ENCODE measurements at places on chromosomes 12 and 14.
A peak's percentile ranks its signal among the peaks of the same experiment; 100 is the strongest.

- DNase-seq: no peak
Observed at GRCh38 chr12:94570161-94570560, 80.2 kb downstream of the TMCC3 start.

DNA sequence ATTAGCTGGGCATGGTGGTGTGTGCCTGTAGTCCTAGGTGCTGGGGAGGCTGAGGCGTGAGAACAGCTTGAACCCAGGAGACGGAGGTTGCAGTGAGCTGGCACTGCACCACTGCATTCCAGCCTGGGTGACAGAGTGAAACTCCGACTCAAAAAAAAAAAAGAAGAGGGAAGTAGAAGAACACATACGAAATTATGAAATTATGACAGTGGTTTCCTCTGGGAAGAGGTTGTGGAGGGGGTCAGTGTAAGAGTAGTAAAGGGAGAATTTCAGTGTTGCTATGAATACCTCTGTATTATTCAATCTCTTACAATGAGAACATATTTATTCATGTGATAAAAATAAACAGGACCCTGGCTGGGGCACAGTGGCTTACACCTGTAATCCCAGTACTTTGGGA lies 24.7 kb upstream of the CSRNP2 start:
- no peak for DNase-seq

DNA sequence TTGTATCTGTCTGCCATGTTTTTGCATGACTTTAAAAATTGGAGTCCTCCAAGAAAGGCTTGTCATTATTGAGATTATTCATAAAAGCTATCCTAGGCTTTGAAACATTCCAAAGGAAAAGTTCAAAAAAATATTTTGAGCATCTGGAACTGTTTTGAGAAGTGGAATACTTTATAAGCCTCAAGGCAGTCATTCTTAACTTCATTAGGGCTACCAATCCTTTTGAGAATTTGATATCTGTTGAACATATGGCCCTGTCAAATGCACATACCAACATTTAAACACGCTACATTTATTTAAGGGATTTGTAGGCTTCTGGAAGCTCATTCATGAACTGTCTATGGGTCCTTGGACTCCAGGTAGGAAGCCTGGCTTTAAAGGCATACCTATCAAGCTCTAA lies 77.0 kb downstream of the TMEM117 start:
- DNase-seq: peak; percentile 51

DNA sequence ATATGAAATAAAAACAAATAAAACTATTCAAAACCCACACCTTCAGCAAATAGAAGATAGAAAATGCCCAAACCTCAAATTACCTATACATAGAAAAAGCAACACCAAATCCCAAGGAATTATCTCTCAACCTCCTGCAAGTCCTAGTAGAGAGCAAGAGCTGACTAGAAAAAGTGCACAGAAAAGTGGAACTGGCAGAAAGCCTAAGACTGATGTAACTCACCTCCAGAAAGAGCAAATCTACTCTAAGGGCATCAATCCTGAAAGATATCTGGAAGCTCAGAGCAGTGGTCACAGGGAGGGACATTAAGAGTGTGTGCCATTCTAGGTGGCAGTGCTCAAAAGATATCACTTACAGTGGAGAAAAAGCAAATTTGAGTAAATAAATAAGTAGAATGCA lies 62.1 kb upstream of the PLEKHG7 start:
- DNase-seq: no peak

- no peak for DNase-seq
Observed at GRCh38 chr12:121537814-121538698, 42.8 kb downstream of the KDM2B start.

GRCh38 chr12:122318607-122319605 lies 52.6 kb upstream of the VPS33A start:
- no peak for DNase-seq

GRCh38 chr12:51417826-51418225 lies 6.8 kb upstream of the SLC4A8 start:
- no peak for DNase-seq

- DNase-seq: no peak
Observed at GRCh38 chr14:93496856-93497741, 66.4 kb downstream of the UNC79 start.

DNA sequence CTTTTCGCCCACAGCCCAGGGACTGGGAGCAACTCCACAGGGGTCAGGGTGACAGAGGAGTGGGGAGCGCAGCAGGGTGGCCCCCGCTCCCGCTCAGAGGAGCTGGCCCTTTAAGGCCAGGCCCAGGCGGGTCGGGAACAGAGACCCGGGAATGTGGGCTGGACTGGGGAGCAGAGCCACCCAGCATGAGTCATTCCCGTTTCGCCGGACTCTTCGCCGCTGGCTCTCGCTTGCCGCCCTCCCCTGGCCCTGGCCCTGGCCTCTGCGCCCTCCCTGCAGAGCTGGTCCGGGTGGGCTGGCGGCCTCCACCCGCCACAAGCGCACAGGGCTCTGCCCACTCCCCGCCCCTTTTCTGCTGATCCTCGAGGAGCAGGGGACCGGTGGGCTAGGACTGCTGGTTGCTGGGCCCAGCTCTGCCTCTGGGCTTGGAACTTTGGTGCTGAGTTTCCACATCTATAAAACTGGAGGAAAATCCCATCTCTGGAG lies 92.8 kb downstream of the NINJ2 start:
- DNase-seq: no peak

- DNase-seq: no peak
Observed at GRCh38 chr12:26212396-26212795, 17.0 kb downstream of the SSPN start.

GRCh38 chr14:61174441-61174891 lies 106.7 kb downstream of the TMEM30B start:
- no peak for DNase-seq

DNA sequence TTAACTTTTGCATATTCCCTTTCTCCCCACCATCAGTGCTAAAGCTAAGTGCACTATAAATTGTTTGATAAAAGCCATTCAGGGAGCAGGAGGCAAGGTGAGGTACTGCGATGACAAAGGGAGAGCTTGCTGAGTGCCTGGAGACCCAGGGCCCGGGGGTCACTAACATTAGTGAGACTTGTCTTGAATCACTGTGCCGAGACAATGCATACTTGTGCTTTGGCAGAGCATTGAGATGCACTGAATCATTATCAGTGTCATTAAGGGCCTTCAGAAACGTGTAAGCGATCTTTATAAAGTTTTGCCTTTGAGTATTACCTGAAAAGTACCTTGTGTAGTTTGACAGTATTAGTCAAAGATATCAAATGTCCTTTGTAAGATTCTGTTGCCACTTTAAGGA lies 447.5 kb downstream of the PCNX1 start:
- peak; percentile 5 for DNase-seq

- DNase-seq: no peak
Observed at GRCh38 chr12:65756956-65757511, 67.2 kb upstream of the HMGA2 start.

GRCh38 chr12:113302466-113302865 lies 32.4 kb downstream of the SLC8B1 start:
- DNase-seq: no peak

DNA sequence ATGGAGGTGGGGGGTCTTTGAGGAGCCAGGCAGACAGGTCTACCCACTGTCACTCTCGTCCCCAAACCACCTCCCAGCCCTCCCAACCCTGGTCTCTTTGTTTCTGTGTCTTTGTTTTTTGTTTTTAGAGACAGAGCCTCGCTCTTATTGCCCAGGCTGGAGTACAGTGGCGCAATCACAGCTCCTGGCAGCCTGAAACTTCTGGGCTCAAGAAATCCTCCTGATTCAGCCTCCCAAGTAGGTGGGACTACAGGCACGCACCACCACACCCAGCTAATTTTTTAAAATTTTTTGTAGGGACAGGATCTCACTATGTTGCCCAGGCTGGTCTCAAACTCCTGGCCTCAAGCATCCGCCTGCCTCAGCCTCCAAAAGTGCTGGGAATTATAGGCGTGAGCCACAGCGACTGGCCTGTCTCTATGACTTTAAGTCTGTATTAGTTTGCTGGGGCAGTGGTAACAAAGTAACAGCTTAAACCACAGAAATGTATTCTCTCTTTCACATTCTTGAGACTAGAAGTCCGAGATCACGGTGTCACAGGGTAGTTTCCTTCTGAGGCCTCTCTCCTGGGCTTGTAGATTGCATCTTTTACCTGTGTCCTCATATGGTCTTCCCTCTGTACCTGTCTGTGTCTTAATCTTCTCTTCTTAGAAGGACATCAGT lies 26.1 kb downstream of the DTX1 start:
- DNase-seq: peak; percentile 19

DNA sequence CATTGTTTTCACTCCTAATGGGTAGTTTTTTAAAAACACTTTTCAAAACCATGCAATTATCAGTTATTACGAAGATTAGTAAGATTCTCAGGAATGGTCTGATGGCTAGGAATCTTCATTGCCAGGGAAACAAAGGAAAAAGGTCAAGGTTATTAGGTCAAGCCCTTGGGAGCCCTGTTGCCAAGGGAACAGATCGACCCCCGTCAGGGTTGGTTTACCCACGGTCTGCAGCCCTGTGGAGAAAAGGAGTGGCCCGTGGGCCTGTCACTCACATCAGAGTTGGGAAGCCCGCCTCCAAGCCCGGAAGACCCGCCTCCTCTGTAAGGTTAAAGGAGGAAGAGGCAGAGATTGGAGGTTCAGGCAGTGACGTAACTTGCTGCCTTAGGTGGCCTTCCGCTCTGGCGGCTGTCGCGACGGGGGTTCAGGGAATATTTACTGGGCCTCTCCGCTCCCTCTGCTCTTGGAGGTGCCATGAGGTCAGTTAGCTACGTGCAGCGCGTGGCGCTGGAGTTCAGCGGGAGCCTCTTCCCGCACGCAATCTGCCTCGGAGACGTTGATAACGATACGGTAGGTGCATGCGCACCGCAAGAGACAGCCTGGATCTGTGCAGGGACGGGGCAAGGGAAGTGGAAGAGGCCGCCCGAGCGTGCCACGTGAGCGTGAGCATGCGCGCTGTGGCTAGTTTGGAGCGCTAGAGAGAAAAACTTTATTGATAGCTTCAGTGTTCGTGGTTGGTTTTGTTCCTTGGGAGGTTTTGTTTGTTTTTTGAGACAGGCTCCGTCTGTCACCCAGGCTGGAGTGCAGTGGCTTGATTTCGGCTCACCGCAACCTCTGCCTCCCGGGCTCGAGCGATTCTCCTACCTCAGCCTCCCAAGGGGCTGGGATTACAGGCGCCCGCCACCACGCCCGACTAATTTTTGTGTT lies at the start of gene ITFG2:
Gene ITFG2 (plus strand): TSS at position 379 of the 924 bp plus-strand sequence. CDS start 93 bp downstream, at position 472.
- DNase-seq: peak; percentile 100

DNA sequence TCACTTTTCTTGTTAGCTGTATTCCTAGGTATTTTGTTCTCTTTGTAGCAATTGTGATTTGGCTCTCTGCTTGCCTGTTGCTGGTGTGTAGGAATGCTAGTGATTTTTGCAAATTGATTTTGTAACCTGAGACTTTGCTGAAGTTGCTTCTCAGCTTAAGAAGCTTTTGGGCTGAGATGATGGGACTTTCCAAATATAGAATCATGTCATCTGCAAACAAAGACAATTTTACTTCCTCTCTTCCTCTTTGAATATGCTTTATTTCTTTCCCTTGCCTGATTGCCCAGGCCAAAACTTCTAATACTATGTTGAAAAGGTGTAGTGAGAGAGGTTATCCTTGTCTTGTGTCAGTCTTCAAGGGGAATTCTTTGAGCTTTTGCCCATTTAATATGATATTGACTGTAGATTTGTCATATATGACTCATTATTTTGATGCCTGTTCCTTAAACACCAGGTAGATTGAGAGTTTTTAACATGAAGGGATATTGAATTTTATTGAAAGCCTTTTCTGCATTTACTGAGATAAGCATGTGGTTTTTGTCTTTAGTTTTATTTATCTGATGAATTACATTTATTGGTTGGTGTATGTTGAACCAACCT lies 26.7 kb downstream of the CLECL1 start:
- no peak for DNase-seq

DNA sequence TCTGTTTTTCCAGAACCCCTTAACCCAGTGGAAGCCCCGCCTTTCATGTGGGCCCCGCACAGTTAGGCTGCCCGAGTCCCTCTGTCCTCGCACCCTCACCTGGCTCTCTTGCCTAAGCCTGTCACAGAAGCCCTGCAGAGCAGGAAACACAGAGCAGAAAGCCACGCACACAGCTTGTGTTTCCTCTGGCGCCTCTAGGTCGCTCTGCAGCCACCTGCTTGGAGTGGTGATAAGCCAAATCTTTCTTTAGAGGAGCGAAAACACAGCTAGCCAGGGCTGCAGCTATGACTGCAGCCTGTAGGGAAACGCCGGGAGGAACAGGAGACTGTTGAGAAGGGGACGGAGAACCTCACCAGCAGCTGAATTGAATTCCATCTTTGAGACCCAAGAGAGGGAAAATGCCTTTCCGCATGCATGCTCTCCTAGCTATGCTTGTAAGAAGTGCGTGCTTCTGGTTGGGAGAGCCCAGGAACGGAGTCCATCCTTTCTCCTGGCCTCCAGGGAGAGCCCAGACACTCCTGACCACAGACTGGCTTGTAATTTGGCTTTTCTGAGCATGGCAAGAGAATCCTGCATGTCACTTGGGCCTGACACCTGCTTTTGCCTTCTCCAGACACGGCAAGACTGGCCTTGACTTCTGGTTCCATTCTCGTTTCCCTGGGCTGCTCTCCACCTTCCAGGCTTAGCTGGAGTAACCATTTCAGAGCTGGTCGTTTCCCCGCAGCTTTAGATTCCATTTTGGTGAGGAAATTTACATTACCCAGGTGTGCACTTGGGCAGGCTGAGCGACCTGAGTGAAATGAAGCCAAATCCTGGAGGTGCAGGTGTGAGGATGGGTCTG lies 301.6 kb downstream of the CACNA1C start:
- DNase-seq: peak; percentile 77

GRCh38 chr12:78571953-78572352 lies 292.6 kb upstream of the SYT1 start:
- DNase-seq: peak; percentile 29

GRCh38 chr12:125882141-125882540 lies 816.9 kb downstream of the AACS start:
- DNase-seq: no peak

- no peak for DNase-seq
Observed at GRCh38 chr12:24632466-24632865, 316.4 kb downstream of the BCAT1 start.

GRCh38 chr12:128551266-128551665 lies 272.5 kb downstream of the SLC15A4 start:
- DNase-seq: peak; percentile 40

- DNase-seq: peak; percentile 77
Observed at GRCh38 chr12:122203301-122204166, at the start of gene B3GNT4. TSS of gene B3GNT4 (plus strand) at chr12:122203709. CDS start at chr12:122204619, 910 bp downstream.

DNA sequence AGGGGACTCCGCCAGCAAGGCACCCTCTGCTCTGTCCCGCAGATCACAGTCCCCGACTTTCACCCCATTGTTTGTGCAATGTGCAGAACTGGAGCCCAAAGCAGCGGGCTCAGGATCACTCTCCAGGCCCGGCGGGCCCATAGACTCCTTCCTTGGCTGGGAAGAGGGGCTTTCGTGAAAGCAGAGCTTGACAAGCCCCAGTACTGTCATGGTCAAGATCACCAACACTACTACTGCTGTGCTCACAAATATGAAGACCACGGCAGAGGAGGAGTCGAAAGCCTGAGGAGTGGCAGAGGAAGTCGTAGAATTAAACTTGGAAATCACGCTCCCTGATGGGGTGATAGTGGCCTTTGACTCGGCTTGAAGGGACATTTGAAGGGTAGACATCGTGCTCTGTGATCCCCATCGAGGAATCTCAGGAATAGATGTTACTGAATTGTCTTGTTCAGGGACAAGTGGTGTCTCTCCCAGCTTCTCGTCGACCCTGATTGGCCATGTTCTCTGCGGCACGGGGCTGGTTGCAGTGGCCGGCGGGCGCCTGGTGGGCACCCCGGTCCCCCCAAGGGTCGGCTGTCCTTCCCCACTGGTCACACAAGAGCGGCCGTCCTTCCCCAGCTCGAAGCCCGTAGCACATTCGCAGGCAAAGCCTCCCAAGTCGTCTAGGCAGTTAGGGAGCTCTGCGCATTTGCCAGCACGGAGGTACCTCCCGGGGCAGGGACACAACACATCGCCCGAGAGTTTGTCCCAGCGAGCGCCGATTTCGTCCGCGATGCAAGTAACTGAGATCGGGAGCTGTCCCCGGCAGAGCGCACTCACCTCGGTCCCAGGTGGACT lies 1.1 kb downstream of the CLEC14A start:
- DNase-seq: no peak

Data from NCI-H82 (cell line).